NCI-H2081 (cell line): ENCODE measurements at places on chromosomes 12 and 14.
A peak's percentile ranks its signal among the peaks of the same experiment; 100 is the strongest.

- DNase-seq, result no peak
Observed at GRCh38 chr12:106074361-106074705, 64.4 kb downstream of the NUAK1 start.

- DNase-seq, result no peak
Observed at GRCh38 chr12:100138048-100138802, 4.4 kb downstream of the BLTP3B start.

DNA sequence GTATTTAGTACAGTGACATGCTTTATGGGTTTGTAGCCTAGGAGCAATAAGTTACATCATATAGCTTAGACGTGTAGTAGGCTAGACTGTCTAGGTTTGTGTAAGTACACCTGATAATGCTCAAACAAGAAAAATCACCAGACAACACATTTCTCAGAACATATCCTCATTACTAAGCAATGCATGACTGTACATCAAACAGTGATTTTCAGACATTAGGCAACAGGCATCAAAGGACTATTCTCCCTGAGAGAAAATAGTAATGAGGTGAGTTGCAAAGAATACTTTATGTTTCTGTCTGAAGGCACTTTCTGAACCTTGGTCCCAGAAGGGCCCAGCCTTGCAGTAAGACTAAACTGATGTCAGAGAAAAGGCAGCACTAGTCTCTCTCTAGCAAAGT, 48.4 kb upstream of the SYT10 start:
- no peak for DNase-seq

GRCh38 chr14:61972711-61973110, 210.5 kb downstream of the SNAPC1 start:
- no peak for DNase-seq

DNA sequence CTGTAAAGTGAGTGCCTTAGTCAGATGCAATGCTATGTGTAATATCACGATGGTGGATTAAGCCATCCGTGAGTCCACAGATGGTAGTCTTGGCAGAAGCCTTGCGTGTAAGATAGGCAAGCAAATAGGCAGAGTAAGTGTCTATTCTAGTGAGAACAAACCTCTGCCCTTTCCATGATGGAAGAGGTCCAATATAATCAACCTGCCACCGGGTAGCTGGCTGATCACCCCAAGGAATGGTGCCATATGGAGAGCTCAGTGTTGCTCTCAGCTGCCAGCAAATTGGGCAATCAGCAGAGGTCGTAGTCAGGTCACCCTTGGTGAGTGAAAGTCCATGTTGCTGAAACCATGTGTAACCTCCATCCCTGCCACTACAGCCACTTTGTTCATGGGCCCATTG, 371.2 kb upstream of the LRFN5 start:
- DNase-seq, result no peak

GRCh38 chr12:123286652-123287373, 15.2 kb upstream of the CDK2AP1 start:
- DNase-seq, result no peak

GRCh38 chr12:18797604-18798003, 59.7 kb downstream of the CAPZA3 start:
- no peak for DNase-seq

- DNase-seq, result no peak
Observed at GRCh38 chr12:112540021-112540420, 121.3 kb downstream of the PTPN11 start.

DNA sequence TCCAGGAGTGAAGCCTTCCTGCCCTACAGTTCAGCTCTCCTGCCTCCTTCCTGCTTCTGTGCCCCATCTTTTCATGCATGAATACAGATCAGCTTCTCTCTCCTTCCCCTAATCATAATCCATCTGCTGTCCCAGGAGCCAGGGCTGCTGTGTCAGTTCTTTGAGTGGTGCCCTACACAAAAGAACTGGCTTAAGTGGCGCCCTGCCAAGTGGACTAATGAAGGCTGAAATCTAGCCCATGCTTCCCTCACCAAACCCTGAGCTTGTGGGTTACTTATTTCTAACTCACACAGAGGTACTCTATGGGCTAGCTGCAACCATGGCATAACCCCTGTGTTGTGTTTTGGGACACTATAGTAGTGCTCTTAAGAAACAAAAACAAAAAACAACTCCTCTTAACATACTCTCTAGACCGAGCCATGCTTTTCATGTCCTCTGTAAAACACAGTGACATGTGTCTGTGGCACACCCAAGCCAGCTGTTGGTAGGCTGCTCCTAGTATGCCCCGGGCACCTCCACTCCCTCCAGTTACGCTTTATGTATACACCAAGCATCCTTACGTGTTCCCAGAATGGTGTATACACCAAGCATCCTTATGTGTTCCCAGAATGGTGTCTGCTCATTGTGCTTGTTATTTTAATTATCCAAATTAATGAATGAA, 19.3 kb upstream of the ETV6 start:
- DNase-seq, result peak; percentile 48

- peak; percentile 90 for DNase-seq
Observed at GRCh38 chr12:54216797-54217661, 28.2 kb upstream of the SMUG1 start.

- DNase-seq, result no peak
Observed at GRCh38 chr14:49977126-49977841, 84.4 kb downstream of the ARF6 start.

- no peak for DNase-seq
Observed at GRCh38 chr12:122413516-122414404, 8.7 kb downstream of the CLIP1 start.

DNA sequence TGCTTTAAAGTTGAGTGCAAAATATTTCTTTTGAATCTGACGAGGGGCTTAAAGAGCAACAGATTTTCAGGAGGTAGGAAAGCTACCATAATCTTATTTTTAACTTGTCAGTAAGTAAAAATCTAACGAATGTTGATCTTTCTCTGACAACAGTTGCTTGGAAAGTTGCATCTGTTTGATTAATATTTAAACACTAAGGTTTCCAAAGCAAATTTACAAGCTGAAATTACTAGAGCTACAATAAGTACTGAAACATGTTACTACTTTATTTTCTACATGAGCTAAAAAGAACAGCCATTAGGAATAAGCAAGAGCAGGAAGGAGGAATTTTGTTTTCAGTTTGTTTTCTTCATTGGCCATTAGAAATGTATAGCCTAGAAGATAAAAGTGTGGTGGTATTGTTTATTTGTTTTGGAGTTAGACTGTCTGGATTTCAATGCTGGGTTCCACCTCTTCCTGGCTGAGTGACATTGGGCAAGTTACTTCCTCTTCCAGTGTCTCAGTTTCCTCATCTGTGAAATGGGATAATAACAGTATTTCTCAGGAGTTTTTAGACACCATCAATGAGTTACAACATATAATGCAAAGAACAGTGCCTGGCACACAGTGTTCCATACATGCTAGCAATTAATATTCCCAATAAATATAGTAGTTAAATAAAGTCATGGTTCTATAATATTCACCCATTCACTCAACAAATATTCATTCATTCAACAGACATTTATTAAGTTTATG, 87.9 kb upstream of the FLRT2 start:
- no peak for DNase-seq

GRCh38 chr14:65359503-65359902, 53.0 kb upstream of the FUT8 start:
- DNase-seq, result no peak

GRCh38 chr12:55636853-55637252, at the start of gene OR10P1:
OR10P1 (plus strand) TSS chr12:55636892; CDS start chr12:55636892, 0 bp downstream.
- DNase-seq, result no peak

GRCh38 chr12:57899010-57899662, 42.2 kb upstream of the ATP23 start:
- peak; percentile 72 for DNase-seq

- DNase-seq, result peak; percentile 70
Observed at GRCh38 chr12:54398995-54399793, 14.7 kb upstream of the ZNF385A start.

DNA sequence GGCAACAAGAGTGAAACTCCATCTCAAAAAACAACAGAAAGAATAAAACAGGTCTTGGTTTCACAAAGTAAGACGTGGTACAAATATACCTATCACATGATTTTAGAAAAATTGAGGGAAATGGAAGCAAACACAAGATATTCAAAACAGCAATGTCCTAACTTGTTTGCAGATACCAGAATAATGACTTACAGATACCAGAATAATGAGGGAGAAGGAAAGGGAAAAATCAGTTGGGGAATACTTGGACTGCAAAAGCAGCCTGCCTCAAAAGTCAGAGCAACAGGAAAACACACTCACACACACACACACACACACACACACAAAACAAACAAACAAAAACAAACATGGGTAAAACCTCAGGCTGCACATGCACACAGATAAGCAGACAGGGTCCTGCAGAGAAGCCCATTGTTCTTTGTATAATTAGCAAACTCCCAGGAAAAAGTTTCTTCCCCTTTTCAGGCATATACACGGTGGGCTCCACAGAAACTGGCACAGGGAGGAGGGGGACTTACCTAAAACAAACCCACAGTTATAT, 65.7 kb upstream of the CAPRIN2 start:
- no peak for DNase-seq

DNA sequence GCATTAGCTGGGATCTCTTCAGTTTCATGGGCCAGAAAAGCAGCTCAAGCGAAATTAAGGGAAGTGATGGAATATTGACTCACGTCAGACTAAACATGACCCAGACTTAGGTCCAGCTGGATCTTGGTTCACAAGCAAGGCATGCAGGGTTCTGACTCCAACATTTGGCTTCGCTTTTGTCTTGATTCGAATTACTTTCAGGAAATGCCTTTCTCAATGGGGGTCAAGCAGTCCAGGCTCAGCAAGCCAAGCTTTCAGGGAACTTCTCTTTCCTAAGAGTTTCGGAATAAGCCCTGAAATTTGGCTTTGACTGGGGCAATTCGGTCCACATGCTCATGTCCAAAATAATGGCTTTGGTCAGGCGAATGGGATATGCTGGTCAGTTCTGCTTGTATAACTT, 678.7 kb upstream of the TMEM132C start:
- DNase-seq, result no peak

GRCh38 chr14:37791384-37792036, 196.1 kb downstream of the TTC6 start:
- DNase-seq, result peak; percentile 9

- no peak for DNase-seq
Observed at GRCh38 chr14:102593825-102594137, 1.3 kb downstream of the RCOR1 start.

DNA sequence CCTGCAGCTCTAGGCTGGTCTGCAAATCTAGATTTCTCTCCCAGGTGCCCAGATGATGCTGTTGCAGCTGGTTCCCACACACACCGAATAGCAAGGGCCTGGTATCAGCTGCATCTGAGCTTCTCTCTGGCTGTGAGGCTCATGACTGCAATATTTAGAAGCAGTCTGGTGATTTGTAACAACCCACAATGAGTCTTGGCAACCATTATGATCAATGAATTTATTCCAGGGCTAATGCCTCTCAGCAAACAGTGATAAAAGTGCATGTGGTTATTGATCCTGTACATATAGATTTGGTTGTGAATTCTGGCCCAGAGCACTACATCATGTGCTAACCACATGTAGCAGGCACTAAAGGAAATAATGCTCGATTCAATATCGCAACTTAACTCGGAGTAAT, 114.3 kb downstream of the ASCL4 start:
- DNase-seq, result no peak

GRCh38 chr12:131357920-131358319, 353.0 kb upstream of the SFSWAP start:
- no peak for DNase-seq

DNA sequence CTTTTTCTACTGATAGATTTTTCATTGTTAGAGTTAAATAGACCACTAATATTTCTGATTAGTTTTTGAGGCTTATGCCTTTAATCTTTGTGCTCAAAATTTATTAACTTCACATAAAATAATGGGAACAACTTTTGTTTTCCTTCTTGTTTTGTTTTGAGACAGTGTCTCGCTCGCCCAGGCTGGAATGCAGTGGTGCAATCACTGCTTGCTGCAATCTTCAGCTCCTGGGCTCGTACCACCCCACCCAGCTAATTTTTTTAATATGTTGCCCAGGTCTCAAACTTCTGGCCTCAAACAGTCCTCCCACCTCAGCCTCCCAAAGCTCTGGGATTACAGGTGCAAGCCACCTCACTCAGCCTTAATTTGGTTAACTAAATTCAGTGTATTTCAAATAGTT, 16.8 kb downstream of the SCFD1 start:
- DNase-seq, result no peak

GRCh38 chr14:89041257-89041582, 216.8 kb downstream of the TTC8 start:
- peak; percentile 62 for DNase-seq

DNA sequence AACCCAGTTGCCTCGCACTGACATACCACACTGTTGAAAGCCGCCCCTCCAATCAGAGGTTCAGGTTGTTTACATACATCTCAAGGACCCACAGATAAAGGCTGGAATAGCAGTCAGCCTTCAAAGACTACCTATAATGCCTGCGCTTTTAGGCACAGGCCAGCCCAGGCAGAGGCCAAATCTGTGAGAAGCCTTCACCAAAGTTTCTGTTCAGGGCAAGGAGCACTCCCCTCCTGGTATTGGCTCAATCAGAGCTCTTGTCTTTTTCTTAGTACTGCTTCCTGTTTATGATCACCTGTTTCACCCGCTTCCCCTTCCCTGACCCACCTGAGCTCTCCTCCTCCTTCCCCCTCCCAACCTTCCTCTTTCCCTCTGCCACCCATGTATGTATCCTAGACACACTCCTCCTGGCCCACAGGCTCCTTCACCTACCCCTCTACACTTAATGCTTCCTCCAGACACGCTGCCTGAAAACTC, 34.8 kb downstream of the DUSP16 start:
- no peak for DNase-seq

DNA sequence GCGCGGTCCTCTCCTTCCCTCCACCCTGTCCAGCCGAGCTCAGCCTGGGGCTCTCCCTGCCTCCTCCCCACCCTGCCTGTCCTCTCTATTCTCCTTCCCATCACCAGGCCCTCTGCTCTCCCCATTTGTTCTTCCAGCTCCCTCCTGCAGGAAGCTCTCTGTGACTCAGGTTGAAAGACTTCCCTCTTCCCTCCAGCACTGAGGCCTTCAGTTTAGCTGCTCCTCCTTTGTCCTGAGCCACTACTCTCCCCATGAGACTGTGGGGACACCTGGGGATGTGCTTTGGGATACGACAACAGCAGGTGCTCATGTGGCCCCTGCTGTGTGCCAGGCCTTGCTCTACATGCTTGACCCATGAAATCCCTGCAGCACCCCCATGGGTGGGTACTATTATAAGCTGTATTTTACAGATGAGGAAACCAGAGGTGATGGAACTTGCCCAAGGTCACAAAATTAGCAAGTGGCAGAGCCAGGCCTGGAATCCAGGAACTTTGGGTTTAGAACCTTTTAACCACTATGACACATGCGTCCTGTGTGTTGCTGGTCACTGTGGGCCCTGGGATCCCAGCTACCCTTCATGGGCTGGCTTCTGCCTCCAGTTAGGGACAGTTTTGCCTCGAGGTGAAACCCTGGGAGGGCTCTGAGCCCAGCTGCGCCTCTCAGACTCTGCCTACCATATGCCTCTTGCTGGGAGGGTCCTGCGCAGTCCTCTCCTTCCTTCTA, 5.5 kb downstream of the KRT80 start:
- DNase-seq, result no peak
